ENCODE measurements at places on chromosomes 11 and 22.

GRCh38 chr11:112289588-112290492 lies 29.2 kb upstream of the PLET1 start:
- peak; percentile 83 for DNase-seq

DNA sequence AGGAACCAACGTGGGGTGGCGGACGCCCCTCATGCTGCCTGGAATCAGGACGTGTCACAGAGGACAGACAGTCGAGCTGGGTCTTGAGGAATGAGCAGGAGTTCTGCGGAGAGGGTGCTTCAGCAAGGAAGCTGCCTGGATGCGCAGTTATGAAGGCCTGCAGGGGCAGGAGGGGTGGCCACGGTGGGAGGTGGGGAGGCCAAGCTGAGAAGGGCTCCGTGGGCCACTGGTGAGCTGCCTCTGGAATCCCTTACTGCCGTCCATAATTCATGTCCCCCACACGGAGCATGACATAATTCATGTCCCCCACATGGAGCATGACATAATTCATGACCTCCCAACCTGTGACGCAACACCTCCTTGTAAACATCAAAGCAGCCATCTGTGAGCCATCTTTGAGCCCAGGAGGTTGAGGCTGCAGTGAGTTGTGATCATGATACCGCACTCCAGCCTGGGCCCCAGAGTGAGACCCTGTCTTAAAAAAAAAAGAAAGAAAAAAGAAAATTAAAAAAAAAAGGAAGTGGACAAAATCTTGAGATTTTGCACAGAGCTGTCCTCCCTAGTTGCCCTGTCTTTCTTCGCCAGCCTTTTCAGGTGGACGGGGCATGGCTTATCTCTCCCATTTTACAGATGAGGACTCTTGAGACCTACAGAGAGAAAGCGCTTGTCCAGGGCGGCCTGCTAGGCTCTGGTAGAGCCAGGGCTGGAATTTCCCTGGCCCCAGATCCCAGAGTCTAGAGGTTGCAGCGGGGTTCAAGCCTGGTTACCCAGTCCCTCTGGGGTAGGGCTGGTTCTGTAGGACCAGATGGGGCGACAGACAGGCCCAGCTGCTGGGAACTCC lies 24.3 kb upstream of the PICK1 start:
- no peak for DNase-seq

- DNase-seq, result no peak
Measured at GRCh38 chr11:33045551-33046255, 6.3 kb downstream of the TCP11L1 start.

GRCh38 chr11:120216426-120217102 lies 5.7 kb downstream of the OAF start:
- no peak for DNase-seq
